ENCODE measurements at places on chromosomes 16 and 17.

- DNase-seq = no peak
Measured at GRCh38 chr17:28174352-28175046, 132.0 kb downstream of the NLK start.

DNA sequence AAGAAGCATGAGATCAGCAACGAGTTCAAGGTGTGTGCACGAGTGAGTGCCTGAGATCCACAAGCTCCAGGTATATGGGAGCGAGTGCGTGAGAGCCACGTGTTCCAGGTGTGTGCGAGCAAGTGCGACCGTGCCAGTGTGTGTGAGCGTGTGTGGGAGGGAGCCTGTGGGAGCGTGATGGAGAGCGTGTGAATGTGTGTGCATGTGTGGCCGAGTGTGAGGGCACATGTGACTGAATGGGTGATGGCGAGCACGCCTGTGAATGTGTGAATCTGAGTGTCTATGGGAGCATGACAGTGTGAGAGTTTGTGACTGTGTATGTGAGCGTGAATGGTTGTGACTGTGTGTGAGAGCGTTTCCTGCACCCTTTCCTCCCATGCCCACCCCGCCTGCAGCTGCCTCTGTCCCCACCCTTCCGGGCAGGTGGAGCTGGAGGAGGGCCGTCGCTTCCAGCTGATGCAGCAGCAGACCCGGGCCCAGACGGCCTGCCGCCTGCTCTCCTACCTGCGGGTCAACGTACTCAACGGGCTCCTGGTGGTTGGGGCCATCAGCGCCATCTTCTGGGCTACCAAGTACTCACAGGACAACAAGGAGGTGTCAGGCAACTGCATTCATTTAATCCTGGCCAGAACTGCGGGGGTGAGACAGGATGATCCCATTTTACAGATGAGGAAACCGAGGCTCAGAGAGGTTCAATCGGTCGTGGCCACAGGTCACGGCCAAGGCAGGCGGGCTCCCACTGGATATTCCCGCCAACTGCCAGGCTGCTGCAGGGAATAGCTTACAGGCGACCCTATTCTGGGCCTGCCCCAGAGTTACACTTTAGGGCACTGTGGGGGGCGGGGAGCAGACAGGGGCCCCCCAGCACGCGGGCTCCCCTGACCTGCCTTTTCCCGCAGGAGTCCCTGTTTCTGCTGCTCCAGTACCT, 3.7 kb downstream of the TMC8 start:
- no peak for DNase-seq

DNA sequence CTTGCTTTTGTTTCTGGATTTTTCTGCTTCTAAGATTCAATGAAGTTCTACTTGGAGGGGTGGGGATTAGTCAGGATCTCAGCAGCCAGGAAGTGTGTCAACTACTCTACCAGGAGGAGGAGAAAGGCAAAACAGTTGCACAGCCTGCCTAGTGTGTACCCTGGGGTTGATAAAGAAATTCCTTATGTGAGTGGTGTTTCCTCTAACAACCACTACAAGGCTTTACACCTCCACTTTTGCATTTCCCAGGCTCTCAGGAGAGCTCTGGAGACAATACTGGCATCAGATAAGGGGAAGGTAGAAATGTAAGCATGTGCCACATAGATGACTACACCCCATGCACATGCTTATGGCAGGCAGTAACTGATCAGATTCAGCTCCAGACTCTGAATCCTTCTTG, 174.6 kb downstream of the TOX3 start:
- no peak for DNase-seq

DNA sequence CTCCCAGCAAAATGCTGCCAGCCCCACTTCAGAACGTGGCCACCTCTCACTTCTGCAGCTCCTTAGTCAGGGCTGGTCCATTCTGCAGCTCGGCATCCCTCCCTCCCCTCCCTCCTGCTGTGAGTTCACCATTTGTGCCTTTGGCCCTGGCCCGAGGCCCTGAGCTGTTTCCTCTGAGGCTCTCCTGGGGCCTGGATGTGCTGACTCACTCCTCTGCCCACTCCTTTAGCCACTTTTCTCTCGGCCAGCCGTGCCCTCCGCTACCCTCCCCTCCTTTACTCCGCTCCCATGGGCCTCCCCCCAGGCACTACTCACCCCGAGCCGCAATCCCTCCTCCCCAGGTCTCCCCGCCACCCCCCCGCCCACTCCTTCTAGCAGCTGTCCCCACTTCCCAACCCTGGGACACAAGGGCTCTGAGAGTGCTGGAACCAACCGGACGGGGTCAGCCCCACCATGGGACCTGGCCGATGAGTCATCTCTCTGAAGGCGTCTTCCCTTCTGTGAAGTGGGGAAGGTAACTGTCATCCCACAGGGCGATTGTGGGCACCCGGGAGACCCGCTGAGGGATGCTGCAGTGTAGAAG, 11.5 kb downstream of the KCNG4 start:
- no peak for DNase-seq

- DNase-seq = no peak
Measured at GRCh38 chr16:68961778-68962402, 118.6 kb downstream of the TANGO6 start.

DNA sequence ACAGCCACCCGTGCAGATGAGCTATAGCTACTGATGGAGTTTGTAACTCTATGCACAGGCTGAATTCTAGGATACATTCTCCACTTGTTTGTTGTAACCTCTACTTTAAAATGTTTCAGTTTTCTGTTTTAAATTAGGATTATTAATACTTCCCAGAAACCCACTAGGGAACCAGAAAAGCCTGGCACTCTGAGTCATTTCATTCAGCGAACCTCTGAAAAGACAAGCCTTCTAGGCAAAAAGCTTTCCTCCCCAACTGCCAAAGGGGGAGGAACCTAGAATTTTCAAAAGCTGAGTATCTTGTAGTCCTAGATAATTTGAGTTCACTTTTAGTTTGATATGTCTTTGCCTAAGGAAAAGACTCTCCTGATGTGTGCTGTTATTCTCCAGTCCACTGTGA, 43.2 kb downstream of the GOSR1 start:
- DNase-seq = no peak

- no peak for DNase-seq
Measured at GRCh38 chr17:51499897-51500296, 239.6 kb downstream of the UTP18 start.

DNA sequence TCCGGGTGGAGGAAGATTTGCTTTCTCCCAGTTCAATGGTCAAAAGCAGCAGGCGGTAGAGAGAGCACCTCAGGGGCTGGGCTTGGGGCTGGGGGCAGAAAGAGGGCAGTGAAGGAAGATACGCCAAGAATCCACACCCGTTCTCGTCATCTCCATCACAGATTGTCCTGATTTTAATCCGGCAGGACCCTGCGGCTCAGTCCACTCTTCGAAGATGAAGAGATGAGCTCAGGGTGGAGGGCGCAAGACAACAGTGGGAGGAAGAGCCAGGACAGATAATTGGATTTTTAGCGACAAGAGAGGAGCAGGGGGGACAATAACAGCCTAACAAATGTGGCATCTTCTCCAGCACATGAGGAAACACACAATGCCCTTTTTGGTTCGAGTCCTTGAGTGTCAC, 165.9 kb downstream of the SDK2 start:
- no peak for DNase-seq

DNA sequence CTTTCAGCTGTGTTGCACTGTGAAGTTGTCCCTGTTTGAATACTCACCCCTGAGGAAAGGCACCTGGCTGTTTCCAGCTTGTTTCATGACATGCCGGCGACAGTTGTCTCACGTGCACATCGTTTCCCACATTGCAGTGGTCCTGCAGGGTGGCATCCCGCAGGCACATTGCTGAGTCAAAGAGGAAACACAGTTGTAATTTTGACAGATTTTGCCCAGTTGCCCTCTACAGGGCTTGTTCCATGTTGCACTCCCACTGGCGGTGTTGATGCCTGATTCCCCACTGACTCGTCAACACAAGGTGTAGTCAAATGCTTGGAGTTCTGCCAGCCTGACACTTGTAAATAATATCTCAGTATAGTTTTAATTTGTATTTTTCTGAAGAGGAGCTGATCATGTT, 23.8 kb downstream of the EPN2 start:
- no peak for DNase-seq

GRCh38 chr16:53600616-53601015, 97.6 kb upstream of the AKTIP start:
- no peak for DNase-seq

- DNase-seq = no peak
Measured at GRCh38 chr17:72603420-72604242, 482.8 kb downstream of the SOX9 start.

DNA sequence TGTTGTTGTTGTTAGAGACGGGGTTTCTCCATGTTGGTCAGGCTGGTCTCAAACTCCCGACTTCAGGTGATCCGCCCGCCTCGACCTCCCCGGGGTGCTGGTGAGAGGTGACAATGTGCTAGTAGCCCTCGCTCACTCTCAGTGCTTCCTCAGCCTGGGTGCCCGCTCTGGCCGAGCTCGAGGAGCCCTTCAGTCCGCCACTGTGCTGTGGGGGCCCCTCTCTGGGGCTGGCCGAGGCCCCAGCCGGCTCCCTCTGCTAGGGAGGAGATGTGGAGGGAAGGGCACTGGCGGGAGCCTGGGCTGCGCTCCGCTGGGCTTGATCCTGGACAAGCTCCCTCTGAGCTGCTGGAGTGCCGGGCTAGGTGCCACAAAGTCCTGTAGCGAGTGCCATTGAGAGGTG, 21.7 kb upstream of the RBL2 start:
- DNase-seq = no peak

GRCh38 chr17:32958418-32958817, 30.5 kb downstream of the TMEM98 start:
- DNase-seq = no peak

DNA sequence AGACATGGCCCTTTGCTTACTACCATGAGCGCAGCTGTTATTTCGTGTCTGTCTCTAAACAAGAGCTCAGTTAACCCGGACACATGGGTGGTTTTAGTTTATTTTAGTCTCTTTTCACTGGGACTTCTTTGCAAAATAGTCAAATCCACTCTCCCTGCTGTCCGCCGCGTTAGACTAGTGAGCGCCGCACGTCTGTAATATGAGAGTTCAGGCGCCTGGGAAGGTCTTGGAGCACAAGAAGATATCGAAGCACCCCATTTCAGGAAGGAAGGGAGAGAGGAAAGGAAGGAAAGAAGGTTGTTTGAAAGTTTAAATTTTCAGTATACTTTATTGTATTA, 111.0 kb upstream of the CHMP6 start:
- no peak for DNase-seq

GRCh38 chr17:74555427-74555940, 9.6 kb upstream of the CD300C start:
- DNase-seq = no peak

DNA sequence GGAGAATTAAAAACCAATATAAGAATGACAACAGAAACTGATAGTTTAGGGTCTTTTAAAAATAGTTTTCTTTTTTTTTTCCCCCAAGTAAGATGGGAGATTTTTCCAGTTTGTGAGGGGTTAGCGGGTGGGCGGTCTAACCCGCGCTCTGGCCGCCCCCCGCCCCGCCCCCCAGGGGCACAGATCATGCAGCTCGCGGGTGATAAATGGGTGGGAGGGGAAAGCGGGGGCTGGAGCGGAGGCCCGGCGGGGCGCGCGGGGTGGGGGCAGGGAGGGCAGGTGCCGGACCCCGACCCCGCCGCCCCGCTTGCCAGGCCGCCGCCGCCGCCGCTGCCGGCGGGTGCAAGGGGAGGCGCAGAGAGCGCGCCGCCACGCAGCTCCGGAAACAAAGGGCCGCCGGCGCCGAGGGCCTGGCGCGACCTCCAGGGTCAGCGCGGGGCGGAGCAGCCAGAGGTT, 60.1 kb upstream of the GSE1 start:
- DNase-seq = no peak

DNA sequence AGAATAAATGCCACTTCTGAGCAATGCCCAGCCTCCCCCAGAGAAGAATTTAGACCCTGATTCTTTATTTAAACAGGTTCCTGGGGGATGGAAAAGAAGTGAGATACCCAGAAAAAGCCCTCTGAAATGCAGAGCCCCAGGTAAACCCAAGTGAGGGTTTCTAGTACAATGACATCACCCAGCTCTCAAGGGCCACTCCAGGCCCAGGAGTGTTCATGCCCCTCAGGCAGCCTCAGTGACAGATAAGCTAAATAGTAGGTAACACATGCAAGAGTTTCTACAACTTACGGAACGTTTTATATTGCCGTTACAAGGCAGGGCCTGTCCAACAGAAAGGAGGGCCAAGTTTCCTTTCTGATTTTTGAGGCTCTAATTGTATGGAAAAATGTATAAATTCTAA, 683.7 kb upstream of the SALL1 start:
- no peak for DNase-seq

- DNase-seq = no peak
Measured at GRCh38 chr16:78641433-78641832, 542.0 kb downstream of the WWOX start.

DNA sequence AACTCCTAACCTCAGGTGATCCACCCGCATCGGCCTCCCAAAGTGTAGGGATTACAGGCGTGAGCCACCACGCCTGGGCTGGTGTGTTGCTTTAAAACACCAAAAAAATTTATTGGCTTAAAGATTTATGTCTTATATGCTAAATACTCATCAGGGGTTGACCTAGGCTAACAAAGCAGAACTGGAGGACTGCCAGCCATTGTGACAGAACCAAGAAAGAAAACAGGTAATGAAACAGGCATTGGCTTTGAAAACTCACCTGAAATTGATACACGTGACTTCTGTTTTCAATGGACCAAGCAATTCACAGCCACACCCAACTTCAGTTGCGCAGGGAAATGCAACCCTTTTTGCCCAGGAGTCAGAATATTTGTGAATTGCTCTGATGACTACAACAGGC, 4.9 kb upstream of the PHAF1 start:
- DNase-seq = no peak

DNA sequence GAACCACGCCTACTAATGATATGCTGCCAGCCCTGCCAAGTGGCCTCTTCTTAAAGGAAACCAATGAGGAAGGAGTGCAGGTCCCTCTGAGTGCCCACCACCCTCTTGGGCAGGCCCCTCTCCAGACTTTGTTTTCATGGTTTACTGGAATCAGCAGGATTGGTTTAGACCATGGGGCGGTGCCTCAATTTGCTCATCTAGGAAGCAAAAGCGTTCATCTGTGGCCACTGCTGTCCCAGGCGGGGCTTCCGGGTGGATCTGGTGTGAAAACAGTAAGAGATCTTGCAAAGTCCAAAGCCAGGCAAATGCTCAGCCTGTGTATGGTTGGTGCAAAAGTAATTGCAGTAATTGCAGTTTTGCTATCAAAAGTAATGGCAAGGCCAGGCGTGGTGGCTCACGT, 71.3 kb downstream of the AMFR start:
- no peak for DNase-seq

DNA sequence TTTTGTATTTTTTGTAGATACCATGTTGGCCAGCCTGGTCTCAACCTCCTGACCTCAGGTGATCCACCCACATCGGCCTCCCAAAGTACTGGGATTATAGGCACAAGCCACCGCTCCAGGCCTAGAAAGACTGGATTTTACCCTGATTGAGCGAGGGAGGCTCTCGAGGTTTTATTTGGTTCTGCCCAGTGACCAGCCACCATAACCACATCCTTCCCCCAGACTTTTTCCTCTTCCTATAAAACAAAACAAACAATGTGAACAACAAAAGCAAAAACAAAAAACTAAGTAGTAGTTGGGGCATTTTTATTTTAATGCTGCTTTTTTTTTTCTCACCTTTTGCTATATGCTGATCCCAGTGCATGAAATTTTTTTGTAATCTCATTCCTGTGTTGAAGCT, 509.6 kb downstream of the MAF start:
- DNase-seq = no peak

- no peak for DNase-seq
Measured at GRCh38 chr17:28334171-28334570, 1.1 kb downstream of the IFT20 start.

Data from anterior cingulate cortex (tissue), 58 donors.